Stimulated activated CD4-positive, alpha-beta T cell treated with anti-CD3 and anti-CD28 coated beads, TNF-alpha, amount 100 ng/mL, for 48 hours (primary cell): ENCODE measurements at places on chromosomes 2 and 18.

DNA sequence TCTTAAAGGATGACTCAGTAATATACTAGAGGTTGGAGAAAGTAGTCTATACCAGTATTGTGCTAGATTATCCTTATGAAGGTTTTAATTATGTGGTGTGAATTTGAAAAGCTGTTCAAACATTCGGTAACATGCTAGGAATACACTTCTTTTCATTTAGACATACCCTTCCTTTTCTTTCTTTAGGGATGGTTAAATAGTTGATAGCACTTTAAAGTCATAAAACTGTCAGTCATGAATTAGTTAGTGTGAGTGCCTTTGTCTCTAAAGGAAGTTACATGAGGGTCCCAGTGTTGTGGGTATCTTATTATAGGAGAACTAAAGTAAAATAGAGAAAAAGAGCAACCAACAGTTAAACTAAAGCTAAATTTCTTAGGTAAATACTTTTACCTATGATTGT, 149.3 kb downstream of the CSRNP3 start:
- DNase-seq: no peak

DNA sequence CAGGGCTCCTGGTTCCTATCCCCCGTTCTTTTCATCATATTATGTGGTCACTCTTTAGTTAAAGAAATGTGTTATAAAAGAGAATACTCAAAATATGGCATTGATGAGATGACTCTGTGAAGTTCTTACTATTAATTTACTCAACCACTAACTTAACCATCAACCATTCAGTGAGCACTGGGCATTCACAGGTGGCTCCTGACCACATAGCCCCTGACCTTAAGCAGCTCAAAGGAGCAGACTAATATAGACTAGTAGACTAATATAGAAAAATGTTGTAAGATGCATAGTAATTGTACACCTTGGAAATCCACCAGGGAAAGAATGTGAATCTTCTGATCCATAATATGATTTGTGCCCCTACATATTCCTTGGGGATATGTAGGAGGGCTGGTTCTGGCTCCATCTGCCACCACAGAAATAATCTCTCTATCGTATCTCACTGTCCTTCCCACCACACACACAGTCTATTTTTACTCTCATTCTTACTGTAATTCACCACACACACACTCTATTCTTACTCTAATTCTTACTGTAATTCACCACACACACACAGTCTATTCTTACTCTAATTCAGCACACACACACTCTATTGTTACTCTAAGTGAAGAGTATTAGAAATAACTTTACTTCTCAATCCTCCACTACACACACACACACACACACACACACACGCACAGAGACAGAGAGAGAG, 188.9 kb upstream of the ITGA4 start:
- no peak for DNase-seq

GRCh38 chr2:218400167-218400929, 680 bp downstream of the CTDSP1 start:
- DNase-seq: peak; percentile 10

DNA sequence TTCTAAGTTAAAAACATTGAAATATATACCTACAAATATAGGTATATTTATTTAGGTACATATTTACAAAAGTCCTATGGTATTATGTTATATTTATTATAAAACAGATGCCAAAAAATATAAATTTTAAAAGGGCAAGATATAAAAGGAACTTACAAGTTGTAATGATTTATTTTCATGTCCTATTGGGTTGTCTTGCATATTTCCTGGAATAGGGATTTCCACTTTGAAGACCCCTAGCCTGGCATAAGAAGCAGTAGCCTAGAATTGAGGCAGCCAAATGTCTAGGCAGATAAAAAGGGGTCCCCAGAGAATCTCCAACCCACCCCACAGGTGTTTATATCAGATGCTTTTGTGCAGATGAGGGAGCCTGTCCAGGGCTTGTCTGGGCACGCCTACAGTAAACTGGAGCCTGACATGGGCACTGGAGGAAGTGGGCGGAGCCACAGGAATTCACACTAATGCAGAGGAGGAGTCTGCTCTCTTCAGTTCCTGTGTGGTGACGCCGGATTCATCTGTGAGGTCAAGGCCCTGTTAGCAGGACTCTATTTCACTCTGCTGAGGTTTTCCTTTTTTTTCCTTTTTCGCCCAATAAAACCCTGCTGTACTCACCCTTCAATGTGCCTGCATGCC, 1088.9 kb upstream of the PIK3C3 start:
- no peak for DNase-seq

DNA sequence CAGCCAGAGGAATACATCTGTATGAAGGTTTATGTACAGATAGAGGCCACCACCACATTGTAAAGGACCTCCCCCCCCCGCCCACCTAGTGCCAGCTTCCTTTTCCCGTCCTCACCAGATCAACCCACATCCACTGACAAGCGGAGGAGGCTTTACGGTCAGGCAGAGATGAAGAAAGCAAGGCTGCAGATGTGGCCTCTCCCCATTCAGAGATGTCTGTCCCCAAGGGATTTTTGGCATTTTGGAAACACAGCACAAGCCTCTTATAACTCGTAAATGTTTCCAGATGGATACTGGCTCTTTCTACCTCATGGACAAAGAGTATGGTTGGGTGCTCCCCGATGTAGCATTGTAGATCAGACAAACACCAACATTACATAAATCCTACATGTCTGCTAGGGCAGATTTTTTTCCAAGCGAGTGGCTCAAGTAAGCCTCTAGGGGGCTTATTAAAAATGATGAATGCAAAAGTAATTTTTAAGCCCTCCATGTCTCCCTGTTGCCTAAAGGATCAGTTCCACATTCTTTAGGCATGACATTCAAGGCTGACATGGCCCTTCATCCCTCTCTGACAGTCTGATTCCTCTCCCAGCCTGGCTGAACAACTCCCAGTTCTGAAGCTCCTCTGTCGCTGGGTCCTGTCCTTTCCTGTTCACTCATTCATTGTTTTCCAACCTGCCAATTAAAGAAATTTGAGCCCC, 11.7 kb downstream of the VIT start:
- no peak for DNase-seq

DNA sequence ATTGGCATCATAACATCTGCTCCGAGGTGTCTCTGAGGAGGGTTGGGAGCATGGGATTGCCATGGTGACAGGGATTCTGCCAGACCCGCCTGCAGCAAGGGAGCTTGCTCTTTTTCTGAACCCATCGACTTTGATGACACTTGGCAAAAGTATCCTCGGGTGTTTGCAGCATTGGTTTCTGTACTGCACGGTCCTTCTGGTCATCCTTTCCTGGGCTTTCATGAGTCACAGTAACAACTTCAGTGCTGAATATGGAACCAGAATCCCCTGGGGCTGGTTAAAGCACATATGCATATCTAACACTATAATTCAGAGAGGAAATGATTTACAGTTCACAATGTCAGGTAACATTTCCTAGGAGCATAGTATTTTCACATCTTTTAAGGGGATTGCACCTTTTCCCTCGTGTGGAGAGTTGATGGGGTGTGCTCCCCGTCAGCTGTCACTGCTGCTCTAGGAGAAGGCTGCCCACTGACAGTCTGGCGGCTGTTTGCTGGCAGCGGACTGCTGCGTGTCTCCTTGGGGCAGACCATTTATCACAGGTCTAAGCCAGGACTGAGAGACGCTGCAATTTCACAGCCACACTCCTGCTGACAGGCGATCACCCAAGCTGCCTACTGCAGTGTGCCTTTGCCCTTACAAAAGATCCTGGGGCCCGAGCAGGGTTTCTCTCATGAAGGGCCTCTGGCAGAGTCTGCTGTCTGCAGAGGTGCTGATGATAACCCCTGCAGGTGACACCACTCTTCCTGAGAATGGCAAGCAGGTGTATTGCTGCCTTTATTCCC, 425.3 kb downstream of the THSD7B start:
- DNase-seq: no peak

- no peak for DNase-seq
Observed at GRCh38 chr2:226611944-226612318, 187.7 kb downstream of the IRS1 start.

DNA sequence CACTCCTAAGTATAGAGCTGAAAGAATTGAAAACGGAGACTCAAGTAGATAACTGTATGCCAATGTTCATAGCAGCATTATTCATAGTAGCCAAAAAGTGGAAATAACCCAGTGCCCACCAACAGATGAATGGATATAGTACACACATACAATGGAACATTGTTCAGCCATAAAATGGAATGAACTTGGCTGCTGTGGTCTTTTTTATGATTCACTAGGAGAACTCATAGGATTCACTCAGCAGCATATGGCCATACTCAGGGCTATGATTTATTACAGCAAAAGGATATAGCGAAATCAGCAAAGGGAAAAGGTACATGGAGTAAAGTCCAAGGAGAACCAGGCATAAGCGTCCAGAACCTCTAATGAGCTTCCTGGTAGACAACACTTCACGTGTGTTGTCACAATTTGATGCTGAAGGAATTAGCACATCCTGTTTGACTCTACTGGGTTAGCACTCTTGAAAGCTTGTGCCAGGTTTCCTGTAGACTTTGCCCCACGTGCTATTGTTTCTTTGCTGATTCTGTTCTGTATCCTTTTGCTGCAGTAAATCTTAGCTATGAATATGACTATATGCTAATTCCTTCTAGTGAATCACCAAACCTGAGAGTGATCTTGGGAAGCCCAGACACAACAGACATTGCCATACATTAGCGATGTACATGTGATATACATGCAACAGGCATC, 15.7 kb downstream of the SPC25 start:
- no peak for DNase-seq

DNA sequence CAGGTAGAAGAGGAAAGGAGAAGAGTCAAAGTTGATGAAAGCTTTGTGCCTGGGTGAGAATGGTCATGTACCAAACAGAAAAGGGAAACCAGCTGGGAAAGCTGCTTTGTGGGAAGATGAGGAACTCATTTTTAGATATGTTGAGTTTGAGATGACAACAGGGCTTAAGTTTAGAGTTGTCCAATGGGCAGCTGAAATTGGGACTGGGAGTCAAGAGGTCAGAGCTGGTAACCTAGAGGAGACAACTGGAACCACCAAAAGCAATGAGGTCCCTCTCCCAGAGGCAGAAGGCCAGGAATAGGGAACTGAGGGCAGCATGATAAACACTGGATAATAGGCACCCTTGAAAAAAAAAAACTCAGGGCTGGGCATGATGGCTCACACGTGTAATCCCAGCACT, 48.8 kb downstream of the SLC4A1AP start:
- no peak for DNase-seq

GRCh38 chr2:204738721-204739120, 193.4 kb downstream of the PARD3B start:
- DNase-seq: no peak

GRCh38 chr2:133885847-133886246, 317.6 kb upstream of the NCKAP5 start:
- DNase-seq: no peak

- no peak for DNase-seq
Observed at GRCh38 chr2:81835321-81836000, 1530.9 kb upstream of the LRRTM1 start.
